HCEC 1CT (cell line): ENCODE measurements at places on chromosomes 2 and 18.

DNA sequence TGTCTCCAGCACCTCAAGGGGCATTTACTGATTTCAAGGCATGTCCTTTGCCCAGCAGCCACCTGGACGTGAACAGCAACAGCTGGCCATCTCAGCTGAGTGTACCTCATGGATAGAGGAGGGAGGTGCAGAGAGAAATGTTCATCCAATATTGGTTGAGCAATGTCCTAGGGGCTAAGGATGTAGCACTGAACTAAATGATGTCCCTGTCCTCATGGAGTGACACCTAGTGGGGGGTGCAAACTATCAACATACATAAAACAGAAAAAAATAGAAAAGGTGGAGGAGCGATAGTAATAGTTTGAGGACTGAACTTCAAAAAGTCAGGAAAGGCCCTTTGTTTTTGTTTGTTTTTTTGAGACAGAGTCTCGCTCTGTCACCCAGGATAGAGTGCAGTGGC is 4.8 kb upstream of the UGGT1 start:
- no peak for DNase-seq

DNA sequence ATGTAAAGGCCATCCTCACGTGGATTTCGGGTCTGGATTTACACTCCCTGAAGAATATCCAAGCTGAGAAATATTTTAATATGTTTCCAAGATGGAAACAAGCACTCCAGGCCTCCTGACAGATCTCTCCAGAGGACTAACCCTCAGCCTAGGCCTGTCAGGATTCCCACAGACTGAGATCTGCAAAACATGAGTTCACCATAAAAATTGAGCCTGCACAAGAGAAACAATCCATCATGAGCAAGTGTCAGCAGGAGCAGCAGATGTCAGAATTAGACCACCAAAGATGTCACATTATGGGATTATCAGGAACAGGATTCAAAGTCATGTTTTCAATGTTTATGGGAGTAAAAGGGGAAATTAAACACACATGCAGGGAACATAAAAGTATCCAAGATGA is 191.3 kb downstream of the TFCP2L1 start:
- no peak for DNase-seq

GRCh38 chr2:177783091-177783490 is 289.5 kb downstream of the PDE11A start:
- DNase-seq, result no peak

GRCh38 chr2:211516537-211516936 is 960.1 kb downstream of the CPS1 start:
- DNase-seq, result no peak

DNA sequence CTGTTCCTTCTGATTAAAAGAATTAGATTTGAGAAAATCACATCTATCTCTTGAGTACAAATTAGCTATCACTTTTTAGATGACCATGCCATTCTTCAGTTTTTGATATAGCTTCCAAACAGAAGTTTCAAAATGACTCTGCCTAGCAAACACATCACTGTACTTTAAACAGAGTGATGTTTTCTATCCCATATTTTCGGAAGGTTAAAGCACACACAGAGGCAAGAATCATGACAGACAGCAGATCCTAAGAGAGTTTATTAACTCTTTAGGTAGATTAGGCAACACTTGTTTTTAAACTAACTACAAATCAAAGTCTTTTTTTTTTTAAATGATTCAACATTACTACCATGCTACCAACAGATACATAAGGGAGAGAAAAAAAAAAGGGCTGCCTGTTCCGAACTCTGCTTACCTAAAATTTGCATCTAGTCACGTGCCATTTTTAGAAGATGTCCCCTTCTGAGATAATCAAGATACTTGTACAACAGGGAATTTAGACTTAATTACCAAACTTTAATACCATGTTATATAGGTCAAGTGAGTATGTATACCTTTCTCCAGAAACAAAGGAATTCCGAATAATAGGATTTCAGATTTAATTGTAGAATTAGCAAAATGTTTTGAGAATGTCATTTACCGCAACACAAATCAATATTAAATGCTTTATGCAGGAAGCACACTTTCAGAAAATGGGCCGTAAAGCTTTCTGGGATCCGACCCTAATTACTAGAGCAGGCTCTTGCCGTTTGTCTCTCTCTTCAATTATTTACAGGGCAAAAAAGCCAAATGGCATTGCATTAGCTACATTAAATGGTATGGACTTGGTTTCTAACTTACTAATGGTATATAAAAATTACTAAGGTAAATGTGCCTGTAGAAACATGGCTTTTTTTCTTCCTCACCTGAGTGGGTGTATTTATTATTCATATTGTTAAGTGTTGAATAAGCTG is 2.6 kb downstream of the RBMS1 start:
- DNase-seq, result peak; percentile 22
